ENCODE measurements at places on chromosomes 7 and 10. TPM values are rescaled to one million over a fixed set of nuclear protein-coding genes. Genes with fewer than 3 reads are reported as not detected.

Gene MEIG1
- total RNA-seq: not detected

DNA sequence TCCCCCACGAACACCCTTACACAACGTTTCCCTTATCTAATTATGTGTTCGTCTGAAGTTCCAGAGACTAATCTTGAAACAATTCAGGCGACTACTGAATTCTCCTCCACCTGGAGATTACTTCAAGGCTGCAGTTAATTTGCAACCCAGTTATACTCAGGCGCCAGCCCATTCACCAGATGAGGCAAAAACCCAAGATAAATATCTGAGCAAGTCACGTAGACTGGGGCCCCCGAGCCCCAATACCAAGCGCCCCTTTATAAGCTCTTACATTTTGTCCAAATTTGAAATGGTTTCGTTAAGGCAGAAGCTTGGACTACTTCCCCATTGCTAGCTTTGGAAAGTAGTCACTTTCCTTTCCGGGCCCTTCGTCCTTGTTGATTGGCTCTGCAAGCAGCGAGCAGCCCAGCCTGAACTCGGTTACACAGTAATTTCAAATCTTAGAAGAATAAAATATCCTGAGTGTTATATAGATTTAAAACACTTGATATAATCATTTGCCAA lies 1.2 kb downstream of the TPK1 start:
- no peak for DNase-seq

Gene TTYH3
- 60.5 TPM for total RNA-seq

Gene KLF14
- not detected for total RNA-seq

DNA sequence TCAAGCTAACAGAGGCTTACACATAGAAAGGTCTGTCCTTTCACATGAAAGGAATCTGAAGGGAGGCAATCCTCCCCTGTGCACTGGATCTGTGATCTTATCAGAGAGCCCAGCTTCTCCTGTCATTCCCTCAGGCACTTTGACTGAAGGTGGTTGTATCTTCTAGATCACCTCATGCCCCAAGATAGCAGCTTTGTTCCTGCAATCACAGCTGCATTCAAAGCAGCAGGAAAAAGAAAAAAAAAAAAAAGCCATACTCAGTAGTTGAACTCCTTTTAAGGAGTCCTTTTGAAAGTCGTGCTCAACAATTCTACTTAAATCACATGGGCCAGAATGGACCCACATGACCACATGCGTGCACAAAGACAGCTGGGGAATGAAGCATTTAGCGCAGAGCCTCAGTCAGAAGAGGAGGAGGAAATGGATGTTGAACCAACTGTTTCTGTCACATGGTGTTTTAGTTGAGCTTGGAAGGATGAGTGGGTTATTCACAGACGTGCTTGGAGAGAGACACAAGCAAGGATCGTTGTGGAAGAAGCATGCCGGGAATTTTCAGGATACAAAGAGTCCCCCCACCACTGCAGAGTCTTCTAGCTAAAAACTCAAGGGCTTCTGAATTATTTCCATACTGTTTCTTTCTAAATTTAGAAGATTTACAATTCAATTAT lies 13.0 kb upstream of the PFKP start:
- DNase-seq: no peak

GRCh38 chr7:132569884-132570614 lies 6.2 kb downstream of the PLXNA4 start:
- no peak for DNase-seq

DNA sequence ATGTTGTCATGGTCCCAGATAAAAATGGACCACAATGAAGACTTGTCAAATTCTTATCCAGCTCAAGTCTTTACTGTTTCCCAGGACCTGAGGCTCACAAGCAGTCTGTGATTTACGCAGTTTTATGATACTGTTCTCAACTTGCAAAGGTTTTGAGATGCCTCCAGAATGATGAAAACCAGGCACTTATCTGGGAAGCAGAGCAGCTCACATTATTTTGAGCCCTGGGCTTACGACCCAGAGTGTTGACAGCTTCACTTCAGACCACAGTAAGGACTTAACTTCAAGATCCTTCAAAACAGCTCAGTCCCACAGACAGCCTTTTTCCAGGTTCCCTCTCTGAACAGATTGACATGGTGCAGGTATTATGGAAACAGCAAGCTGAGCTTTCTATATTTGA lies 236.1 kb downstream of the RNLS start:
- DNase-seq: no peak

GRCh38 chr10:104559935-104560334 lies 81.2 kb upstream of the SORCS3 start:
- DNase-seq: no peak

Gene SKAP2
- total RNA-seq: 2.4 TPM

GRCh38 chr10:100888957-100889356 lies 23.8 kb upstream of the SLF2 start:
- no peak for DNase-seq

Gene STAG3
- total RNA-seq: 1.5 TPM

DNA sequence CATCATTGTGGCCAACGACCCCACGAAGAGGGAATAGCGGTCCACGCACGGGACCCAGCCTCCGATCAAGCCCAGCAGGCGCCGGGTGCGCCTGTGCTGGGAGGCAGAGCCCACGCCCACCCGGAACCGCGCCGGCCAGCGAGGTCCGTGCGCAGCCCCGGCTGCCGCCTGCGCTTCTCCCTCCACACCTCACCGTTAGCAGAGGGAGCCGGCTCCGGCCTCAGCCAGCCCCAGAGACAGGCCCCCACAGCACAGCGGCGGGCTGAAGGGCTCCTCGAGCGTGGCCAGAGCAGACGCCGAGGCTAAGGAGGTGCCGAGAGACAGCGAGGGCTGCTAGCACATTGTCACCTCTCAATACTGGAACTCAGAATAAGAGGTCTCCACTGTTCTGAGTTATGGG lies 3.6 kb downstream of the ITPRID1 start:
- no peak for DNase-seq
